ENCODE measurements at places on chromosomes 6 and 20. TPM values are rescaled to one million over a fixed set of nuclear protein-coding genes. Genes with fewer than 3 reads are reported as not detected.

- no peak for DNase-seq
Observed at GRCh38 chr6:33443025-33443424, 11.4 kb upstream of the ZBTB9 start.

- no peak for DNase-seq
Observed at GRCh38 chr6:144315226-144315980, 30.3 kb downstream of the UTRN start.

GRCh38 chr6:32947552-32948465, 5.1 kb downstream of the HLA-DMA start:
- no peak for DNase-seq

CST5 gene
- not detected for total RNA-seq

CST7 gene
- 0.55 TPM for total RNA-seq

PRPH2 gene
- 9.0 TPM for total RNA-seq

Measured in spinal cord (tissue), 10 donors.